Bronchus fibroblast of lung (primary cell): ENCODE measurements at places on chromosomes 1 and 21. TPM values are rescaled to one million over a fixed set of nuclear protein-coding genes. Genes with fewer than 3 reads are reported as not detected.

Gene VHLL
- not detected in 2 replicates for total RNA-seq

Gene NT5C1A
- total RNA-seq, result not detected in 2 replicates

Gene CASQ1
- 0.15 TPM in 1 of 2 replicates, not detected in the other for total RNA-seq

Gene ATP6V1G3
- not detected in 2 replicates for total RNA-seq

Gene LPAR3
- 2.8 and 3.0 TPM in 2 replicates for total RNA-seq

Gene F11R
- total RNA-seq, result 0.74 and 1.2 TPM in 2 replicates

Gene S100A8
- not detected in 2 replicates for total RNA-seq

Gene TDRD10
- total RNA-seq, result not detected in 2 replicates

Gene LCE3E
- not detected in 2 replicates for total RNA-seq

Gene GNAT2
- 0.30 TPM in 1 of 2 replicates, not detected in the other for total RNA-seq

Gene NVL
- total RNA-seq, result 22.9 and 26.0 TPM in 2 replicates

Gene UBIAD1
- total RNA-seq, result 11.6 TPM in 2 replicates

Gene PEAR1
- 21.1 and 24.0 TPM in 2 replicates for total RNA-seq

Gene CD1B
- total RNA-seq, result not detected in 2 replicates

Gene OR2M3
- total RNA-seq, result not detected in 2 replicates

Gene GPR37L1
- total RNA-seq, result not detected in 2 replicates

Gene LAMC2
- total RNA-seq, result 1.8 and 2.2 TPM in 2 replicates

Gene FAM151A
- not detected in 2 replicates for total RNA-seq

Gene FCRL4
- total RNA-seq, result not detected in 2 replicates
